ENCODE measurements at places on chromosomes 6 and 20.

DNA sequence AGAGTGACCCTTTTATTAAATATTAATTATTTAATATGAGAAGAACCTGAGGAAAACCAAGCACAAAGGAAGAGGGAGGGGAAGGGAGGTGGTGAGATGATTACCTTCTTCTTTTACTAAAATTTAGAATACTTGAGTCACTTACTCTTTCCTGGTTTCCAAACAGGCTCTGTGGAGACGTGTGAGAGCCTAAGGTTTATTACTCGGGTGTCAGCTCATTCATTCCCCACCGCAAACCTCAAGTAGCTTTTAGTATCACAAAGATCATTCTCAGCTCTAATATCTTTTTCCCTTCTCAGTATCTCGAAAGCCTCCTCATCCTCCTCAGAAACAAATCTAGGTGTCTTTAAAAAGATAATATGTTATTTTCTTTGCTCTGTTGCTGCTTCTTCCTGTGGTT lies 497.2 kb upstream of the JARID2 start:
- H3K4me3 ChIP-seq: no peak overlapping the region
- no peak overlapping the region for H3K27ac ChIP-seq

GRCh38 chr6:157075549-157076450 lies 247.5 kb downstream of the TMEM242 start:
- H3K27me3 ChIP-seq: no peaks in the 10 kb centered on the region
- no peaks in the 10 kb centered on the region for H3K4me1 ChIP-seq
- no peak overlapping the region for H3K4me3 ChIP-seq
- no peaks in the 10 kb centered on the region for H3K36me3 ChIP-seq
- no peak for DNase-seq

DNA sequence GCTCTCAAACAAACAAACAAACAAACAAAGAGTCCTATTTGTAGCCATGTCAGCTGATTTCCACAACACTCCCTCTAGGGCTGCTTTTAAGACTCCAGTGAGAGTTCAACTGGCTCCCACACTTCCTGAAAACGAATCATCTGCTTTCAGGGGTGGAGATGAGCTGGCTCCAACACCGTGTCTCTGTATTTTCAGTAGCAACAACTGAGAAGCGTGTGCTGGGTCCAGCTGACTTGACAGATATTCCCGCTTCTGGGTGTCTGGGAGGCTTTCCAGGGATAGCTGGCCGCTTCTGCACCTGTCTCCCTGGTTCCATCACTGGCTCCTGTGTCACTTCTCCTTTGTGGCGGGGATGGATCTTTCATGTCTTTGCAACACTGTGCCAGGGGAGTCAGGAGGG lies 272.5 kb upstream of the SOX4 start:
- no peaks in the 10 kb centered on the region for H3K36me3 ChIP-seq
- H3K4me1 ChIP-seq: no peaks in the 10 kb centered on the region
- no peak overlapping the region for H3K4me3 ChIP-seq
- DNase-seq: no peak

DNA sequence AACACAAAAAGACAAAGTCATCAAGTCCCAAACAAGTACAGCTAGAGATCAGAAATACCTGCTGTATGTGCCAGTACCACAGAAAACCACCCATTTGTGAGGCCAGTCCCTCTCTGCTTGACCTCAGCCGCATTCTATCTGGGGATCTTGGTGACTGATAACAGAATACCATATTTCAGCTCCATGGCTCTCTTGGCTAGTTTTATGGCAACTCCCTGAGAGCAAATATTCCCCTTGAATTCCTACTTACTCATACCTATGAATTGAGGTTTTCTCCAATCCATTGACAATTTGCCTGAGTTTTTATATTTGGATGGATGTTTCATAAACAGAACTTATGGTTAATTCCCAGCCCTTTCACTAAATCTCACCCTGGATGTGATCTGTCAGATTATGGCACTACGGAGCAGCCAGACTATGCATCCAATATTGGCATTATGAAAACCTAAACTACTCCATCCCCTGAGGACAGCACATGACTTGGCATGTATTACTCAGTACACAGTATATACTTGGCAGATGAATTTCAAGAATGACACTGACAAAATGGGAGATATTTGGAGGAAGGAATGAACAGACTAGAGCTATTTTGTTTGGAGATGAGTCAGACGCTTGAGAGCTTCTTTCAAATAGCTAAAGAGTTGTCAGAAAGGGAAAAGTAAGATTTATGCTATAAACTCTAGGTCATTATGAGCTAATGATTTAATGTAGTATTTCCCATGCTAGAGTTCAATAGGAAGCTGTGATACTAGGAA lies 95.7 kb downstream of the PRDM1 start:
- DNase-seq: no peak
- H3K4me1 ChIP-seq: no peaks in the 10 kb centered on the region
- no peak overlapping the region for H3K4me3 ChIP-seq
- H3K36me3 ChIP-seq: no peaks in the 10 kb centered on the region

DNA sequence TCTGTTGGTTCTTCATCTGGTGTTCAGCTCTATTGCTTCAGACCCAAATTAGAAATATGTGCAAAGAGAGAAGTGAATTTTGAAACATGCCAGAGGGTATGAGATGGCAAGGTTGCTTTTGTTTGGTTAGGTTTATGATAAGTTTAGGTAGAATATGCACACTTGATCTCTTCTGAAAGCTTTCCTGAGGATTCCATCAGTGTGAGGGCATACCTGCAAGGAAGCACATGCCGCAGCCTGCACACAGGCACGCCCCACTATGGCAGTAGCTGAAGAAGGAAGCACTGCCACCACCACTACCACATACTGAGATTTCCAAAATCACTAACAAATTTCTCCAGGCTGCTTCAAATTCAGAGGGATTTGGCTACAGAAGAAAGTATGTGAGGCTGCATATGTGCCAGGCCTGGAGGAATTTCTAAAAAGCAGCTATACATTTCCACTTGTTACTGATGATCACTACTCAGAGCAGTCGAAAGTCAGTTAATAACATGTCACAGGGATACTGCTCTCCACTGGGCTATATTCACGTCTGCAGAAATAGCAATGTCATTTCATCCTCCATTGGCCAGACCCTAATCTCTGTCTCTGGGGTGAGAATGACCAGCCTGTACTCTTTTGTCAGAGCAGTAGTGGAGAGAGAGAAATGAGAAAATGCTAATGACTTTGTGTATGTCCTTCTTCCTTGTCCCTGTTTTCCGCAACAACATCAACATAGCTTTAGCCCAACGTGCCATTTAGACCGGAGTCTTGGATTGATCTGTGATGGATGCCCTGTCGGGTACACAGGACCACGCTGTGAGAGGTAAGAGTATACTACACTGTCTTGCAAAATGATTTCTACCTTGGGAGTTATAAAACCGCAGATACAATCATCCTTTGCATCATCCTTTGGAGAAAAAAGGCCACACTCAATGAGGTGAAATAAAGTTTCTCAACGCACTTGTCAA lies 396.7 kb downstream of the LAMA2 start:
- H3K27me3 ChIP-seq: no peaks in the 10 kb centered on the region
- H3K4me1 ChIP-seq: no peaks in the 10 kb centered on the region
- no peaks in the 10 kb centered on the region for H3K36me3 ChIP-seq

GRCh38 chr20:42100137-42100704 lies 482.0 kb upstream of the CHD6 start:
- H3K27me3 ChIP-seq: no peaks in the 10 kb centered on the region
- DNase-seq: no peak
- no peak overlapping the region for H3K27ac ChIP-seq
- H3K4me1 ChIP-seq: no peaks in the 10 kb centered on the region

- H3K36me3 ChIP-seq: no peaks in the 10 kb centered on the region
- peaks cover 7% of the 10 kb centered on the region for H3K4me1 ChIP-seq
- no peak for DNase-seq
- H3K27ac ChIP-seq: peak overlapping the region; percentile 91
- no peaks in the 10 kb centered on the region for H3K27me3 ChIP-seq
These were observed 86.2 kb upstream of the NFATC2 start for GRCh38 chr20:51628533-51629398.

GRCh38 chr6:159700970-159701369 lies 7.9 kb upstream of the SOD2 start:
- H3K36me3 ChIP-seq: no peaks in the 10 kb centered on the region
- no peaks in the 10 kb centered on the region for H3K4me1 ChIP-seq
- peak overlapping the region; percentile 36 for H3K4me3 ChIP-seq
- DNase-seq: no peak

- H3K27ac ChIP-seq: peak overlapping the region; percentile 51
- H3K27me3 ChIP-seq: no peaks in the 10 kb centered on the region
- H3K36me3 ChIP-seq: no peaks in the 10 kb centered on the region
- no peak for DNase-seq
- H3K4me1 ChIP-seq: no peaks in the 10 kb centered on the region
These were observed 37.7 kb downstream of the ARHGAP18 start for GRCh38 chr6:129672341-129672682.

- H3K27me3 ChIP-seq: no peaks in the 10 kb centered on the region
- H3K36me3 ChIP-seq: peaks cover 8% of the 10 kb centered on the region
- H3K4me3 ChIP-seq: no peak overlapping the region
- DNase-seq: no peak
- no peak overlapping the region for H3K27ac ChIP-seq
- no peaks in the 10 kb centered on the region for H3K4me1 ChIP-seq
These were observed 149.6 kb downstream of the DTNBP1 start for GRCh38 chr6:15513131-15513771.

DNA sequence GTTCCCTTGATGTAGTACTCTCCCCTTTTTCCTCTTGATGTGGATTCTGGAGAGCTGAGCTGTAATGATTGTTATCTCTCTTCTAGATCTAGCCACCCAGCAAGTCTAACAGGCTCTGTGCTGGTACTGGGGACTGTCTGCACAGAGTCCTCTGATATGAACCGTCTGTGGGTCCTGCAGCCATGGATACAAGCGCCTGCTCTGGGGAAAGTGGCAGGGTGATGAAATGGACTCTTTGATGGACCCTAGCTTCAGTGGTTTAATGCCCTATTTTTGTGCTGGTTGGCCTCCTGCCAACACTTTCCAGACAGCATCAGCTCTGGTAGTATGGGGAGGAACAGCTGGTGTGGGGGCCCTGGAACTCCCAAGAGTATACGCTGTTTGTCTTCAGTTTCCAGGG lies 216.3 kb downstream of the ADGRG6 start:
- H3K27me3 ChIP-seq: no peaks in the 10 kb centered on the region
- H3K36me3 ChIP-seq: no peaks in the 10 kb centered on the region
- no peaks in the 10 kb centered on the region for H3K4me1 ChIP-seq

DNA sequence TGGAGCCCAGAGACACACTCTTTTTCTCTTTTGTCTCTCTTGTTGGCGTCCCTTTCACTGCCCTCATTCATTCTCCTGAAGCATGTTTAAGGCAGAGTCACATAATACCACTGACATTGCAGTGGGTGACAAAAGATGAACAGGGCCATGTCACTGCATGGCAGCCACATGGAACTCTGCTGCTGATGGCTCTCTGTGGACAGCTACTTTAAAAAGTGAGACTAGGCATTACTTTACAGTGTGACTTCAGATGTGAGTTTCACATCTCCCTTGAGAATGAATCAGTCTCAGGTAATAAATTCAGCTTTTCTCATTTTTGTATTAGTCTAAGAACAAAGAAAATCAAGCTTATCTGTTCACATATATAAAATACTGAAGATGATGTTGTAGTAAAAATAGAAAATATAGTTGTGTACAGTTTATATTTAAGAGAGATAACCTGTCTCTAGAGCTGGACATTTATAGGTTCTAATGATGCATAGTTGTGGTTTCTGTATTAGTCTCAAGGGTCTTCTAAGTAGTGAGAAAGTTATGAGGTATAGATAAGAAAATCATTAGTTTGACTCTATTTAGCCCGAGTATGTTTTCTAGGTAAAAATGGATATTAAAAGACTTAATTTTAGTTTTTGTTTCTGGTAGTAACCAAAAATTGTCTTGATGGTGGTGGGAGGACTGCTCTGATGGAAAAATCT lies 6.1 kb downstream of the MRS2 start:
- DNase-seq: no peak
- no peaks in the 10 kb centered on the region for H3K27me3 ChIP-seq
- no peaks in the 10 kb centered on the region for H3K4me1 ChIP-seq

DNA sequence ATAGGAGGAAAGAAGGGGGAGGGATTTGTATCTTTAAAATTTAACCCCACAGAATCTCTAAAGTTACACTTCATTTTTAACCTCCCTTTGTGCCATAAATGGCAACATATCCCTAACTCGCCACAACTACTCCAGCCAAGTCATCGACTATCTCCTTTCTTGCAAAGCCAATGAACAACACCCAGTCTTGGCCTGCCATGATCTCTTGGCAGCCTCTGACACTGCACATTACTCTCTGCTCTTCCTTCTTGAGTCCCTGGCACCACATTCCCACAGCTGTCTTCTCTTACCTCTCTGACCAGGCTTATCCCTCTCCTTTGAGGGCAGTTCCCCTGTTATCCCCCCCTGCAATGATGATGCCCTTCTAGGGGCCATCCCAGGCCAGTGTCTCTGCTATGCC lies 42.5 kb downstream of the MBOAT1 start:
- DNase-seq: no peak
- no peak overlapping the region for H3K27ac ChIP-seq
- H3K4me3 ChIP-seq: peak overlapping the region; percentile 23
- H3K4me1 ChIP-seq: no peaks in the 10 kb centered on the region
- no peaks in the 10 kb centered on the region for H3K36me3 ChIP-seq
- H3K27me3 ChIP-seq: no peaks in the 10 kb centered on the region

GRCh38 chr6:169296170-169296569 lies 42.5 kb upstream of the THBS2 start:
- no peak overlapping the region for H3K27ac ChIP-seq
- H3K4me1 ChIP-seq: no peaks in the 10 kb centered on the region
- H3K27me3 ChIP-seq: no peaks in the 10 kb centered on the region
- no peak overlapping the region for H3K4me3 ChIP-seq

- no peak for DNase-seq
- H3K4me3 ChIP-seq: no peak overlapping the region
- no peaks in the 10 kb centered on the region for H3K4me1 ChIP-seq
- H3K27me3 ChIP-seq: no peaks in the 10 kb centered on the region
- no peak overlapping the region for H3K27ac ChIP-seq
These were observed 12.1 kb upstream of the TBXT start for GRCh38 chr6:166179704-166180103.

DNA sequence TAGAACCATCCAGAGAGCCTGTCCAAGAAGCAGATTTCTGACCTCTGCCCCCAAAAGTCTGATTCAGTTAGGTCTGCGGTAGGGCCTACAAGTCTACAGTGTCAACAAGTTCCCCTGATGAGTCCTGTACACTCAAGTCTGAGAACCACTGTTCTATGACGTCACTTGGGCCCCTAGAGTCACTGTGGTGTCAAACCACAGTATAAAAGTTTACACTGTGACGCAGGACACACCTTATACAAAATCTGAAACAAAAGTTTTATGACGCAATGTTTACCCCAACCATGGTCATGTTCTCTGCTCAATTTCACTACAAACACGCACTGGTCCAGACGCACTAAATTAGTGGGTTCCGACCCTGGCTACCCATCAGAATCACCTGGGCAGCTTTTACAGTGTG lies 17.9 kb downstream of the SLA2 start:
- H3K27me3 ChIP-seq: no peaks in the 10 kb centered on the region
- no peaks in the 10 kb centered on the region for H3K4me1 ChIP-seq
- no peak overlapping the region for H3K27ac ChIP-seq

- H3K27me3 ChIP-seq: no peaks in the 10 kb centered on the region
- no peak overlapping the region for H3K4me3 ChIP-seq
- H3K27ac ChIP-seq: no peak overlapping the region
- DNase-seq: no peak
- no peaks in the 10 kb centered on the region for H3K4me1 ChIP-seq
- no peaks in the 10 kb centered on the region for H3K36me3 ChIP-seq
These were observed 44.9 kb upstream of the CRISP1 start for GRCh38 chr6:49911252-49911651.

- no peaks in the 10 kb centered on the region for H3K4me1 ChIP-seq
- H3K36me3 ChIP-seq: no peaks in the 10 kb centered on the region
- no peak overlapping the region for H3K27ac ChIP-seq
- H3K27me3 ChIP-seq: no peaks in the 10 kb centered on the region
These were observed 4.8 kb upstream of the NHSL1 start for GRCh38 chr6:138503881-138504680.

Data from breast epithelium (tissue), 4 donors.